ENCODE measurements at places on chromosomes 7 and 10.

- DNase-seq = no peak
Measured at GRCh38 chr7:90771281-90771680, 175.2 kb downstream of the CDK14 start.

- no peak for DNase-seq
Measured at GRCh38 chr7:75813781-75814236, at the start of gene CCL24. Gene CCL24 (minus strand): TSS chr7:75813806. CDS start chr7:75813715, 91 bp downstream.

GRCh38 chr10:126650161-126650560 is 20.3 kb downstream of the C10orf90 start:
- DNase-seq = peak; percentile 32

- DNase-seq = no peak
Measured at GRCh38 chr10:66799474-66799873, 126.4 kb upstream of the LRRTM3 start.

DNA sequence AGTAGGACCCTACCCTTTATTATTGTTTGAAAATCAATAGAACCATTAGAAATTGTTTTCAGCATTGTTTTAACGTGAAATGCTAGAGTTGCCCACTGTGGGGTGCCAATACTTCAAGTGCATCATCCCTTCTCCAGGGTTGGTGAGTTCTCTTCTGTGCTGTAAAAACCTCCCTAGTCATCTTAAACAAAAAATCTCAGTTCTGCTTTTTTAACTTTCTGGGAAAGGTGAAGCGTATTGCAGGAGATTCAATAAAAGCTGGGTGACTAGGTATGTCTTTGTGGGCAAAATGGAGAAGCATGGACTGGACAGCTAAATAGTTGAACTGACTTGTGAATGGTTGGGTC is 699.1 kb downstream of the SUGCT start:
- DNase-seq = peak; percentile 52

- DNase-seq = no peak
Measured at GRCh38 chr7:4796453-4796852, 21.0 kb downstream of the AP5Z1 start.

GRCh38 chr10:19133992-19134391 is 85.4 kb downstream of the MALRD1 start:
- DNase-seq = no peak

- peak; percentile 31 for DNase-seq
Measured at GRCh38 chr7:103432712-103433111, 13.3 kb downstream of the SLC26A5 start.

DNA sequence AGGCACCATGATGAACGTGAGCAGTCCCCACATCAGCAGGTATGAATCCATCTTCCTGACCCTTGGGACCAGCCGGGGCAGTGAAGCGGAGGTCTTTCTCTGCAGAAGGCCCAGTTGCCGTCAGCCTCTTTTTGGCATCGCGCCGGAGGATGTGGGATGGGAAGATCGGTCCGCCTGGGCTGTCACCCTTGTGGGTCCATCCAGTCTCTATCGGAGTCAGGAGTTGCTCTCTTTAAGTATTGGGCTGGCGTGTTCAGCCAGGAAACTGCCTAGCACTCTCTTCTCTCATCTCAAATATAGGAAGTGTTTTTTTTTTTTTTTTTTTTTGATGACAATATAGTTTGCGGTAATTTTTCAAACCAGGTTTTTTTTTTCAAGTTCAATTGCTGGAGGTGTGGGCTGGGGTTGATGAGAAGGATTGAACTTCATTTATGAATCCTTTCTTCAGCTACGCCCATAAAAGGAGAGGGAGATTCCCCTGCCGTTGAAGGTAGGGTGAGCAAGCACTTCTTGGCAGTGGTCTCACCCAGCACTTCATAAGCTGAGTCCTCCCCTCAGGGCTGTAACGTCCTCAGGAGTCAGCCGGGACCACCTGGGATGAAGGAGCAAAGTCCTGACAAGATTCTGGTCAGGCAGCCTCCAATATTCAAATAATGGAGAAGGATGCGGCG is at the start of gene IL2RA:
TSS of gene IL2RA (minus strand) at position 267 of the 671 bp plus-strand sequence. CDS start at position 51, 216 bp downstream.
- DNase-seq = no peak

GRCh38 chr10:24984906-24985305 is 31.1 kb downstream of the ENKUR start:
- DNase-seq = no peak

DNA sequence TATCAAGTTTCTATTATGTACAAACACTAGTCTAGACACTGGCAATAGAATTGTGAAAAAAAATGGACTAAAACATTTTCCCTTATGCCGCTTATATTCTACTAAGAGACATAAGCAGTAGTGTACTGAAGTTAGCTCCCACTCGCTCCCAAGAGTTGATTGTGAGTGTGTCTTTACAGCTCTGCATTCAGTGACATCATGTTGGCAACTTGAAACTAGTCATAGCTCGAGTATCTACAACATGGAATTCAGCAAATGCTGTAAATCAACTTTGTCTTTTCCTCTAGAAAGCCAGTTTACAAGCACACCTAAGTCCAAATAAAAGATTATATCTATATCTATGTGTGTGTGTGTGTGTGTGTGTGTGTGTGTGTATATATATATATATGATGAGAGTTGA is 58.8 kb upstream of the MAGI2 start:
- no peak for DNase-seq

GRCh38 chr7:155471718-155472117 is 13.8 kb downstream of the EN2 start:
- no peak for DNase-seq

GRCh38 chr7:130945411-130945811 is 211.4 kb upstream of the KLF14 start:
- no peak for DNase-seq

DNA sequence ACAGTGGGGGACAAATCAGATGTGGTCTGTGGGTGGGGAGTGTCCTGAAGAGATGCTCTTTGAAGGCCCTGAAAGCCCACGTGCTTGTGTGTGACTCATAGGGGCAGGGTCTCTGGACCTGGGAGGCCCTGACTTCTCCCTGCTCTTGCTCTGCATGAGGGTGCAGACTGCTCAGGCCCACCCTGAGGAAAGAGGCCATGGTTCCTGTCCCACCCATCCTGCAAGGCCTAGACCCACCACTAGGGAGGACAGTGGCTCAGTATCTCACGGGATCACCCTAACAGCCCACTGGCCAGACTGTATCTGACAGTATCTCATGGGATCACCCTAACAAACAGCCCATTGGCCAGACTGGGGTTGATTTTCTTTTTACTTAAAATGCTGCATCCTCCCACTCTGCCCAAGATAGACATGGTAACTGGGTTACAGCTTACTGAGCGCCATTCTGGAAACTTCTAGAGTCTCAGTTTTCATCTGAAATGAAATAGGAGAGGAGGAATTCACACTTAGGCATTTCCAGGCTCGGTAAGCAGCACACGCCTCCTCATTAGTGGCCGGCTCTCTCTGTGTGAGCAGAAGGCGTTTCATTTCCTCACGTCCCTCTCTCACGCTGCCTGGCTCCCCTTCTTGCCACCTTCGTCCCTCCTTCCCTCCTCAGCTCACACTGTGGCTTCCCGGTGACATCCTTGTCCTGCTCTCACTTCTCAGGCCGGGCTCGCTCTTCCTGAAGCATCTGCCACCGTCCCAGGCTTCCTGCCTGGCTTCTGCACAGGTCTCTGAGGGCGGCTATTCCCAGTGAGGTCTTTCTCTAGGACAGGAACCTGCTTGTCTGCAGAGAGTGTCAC is 242.6 kb downstream of the GLRX3 start:
- DNase-seq = no peak

- no peak for DNase-seq
Measured at GRCh38 chr10:51804866-51805265, 105.5 kb upstream of the CSTF2T start.

GRCh38 chr10:3699916-3700315 is 85.1 kb downstream of the KLF6 start:
- DNase-seq = no peak

- DNase-seq = no peak
Measured at GRCh38 chr7:69922026-69922803, 323.9 kb downstream of the AUTS2 start.

- no peak for DNase-seq
Measured at GRCh38 chr10:15432266-15432665, 61.2 kb upstream of the FAM171A1 start.

GRCh38 chr7:132255115-132255797 is 321.0 kb downstream of the PLXNA4 start:
- no peak for DNase-seq

DNA sequence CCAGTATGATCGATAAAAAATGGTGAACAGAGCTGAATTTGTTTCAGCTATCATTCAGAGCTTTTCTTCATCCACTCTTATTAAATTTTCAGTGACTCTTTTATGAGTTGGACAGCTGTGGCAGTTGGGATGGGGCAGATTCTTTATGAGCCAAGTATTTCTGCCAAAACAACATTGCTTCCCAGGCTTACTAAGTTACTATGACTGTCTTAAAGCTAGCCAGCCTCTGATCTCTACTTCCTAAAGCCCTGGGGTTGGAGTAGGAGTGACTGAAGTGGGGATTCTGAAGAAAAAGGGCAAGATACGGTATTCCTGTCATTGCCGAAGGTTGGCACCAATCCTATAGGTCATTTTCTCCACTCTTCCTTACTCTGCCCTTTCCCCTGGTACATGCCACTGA is 12.7 kb downstream of the RPP30 start:
- DNase-seq = peak; percentile 87

- DNase-seq = no peak
Measured at GRCh38 chr10:102757323-102757722, 13.6 kb downstream of the WBP1L start.

DNA sequence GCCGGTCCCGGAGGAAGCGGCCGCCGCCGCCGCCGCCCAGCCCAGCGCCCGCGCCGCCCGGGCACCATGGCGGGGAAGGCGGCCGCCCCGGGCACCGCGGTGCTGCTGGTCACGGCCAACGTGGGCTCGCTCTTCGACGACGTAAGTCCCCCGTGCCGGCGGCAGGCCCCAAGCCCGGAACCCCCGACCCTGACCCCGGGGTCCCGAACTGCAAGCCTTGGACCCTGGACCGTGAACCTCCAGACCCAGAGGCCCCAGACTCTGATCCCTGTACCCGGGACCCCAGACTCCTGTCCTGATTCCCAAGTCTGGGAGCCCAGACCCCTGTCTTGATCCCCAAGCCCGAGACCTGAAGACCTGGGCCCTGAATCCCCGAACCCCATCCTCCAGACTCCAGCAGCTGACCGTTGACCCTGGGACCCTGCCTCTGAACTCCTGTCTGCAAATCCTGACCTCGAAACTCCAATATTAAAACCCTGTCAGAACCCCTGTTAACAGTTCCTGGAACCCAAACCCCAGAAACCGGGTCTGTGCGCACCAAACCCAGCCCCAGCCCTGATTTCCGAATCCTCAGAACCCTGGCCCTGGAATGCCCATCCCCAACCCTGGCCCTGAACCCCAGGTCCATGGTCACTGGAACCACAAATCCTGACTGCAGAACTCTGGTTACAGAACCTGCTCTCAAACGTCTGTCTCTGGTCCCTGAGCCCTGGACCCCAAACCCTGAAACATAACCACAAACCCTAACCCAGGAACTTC is 623 bp downstream of the INPP5A start:
- no peak for DNase-seq

- no peak for DNase-seq
Measured at GRCh38 chr7:97009753-97010732, 4.7 kb downstream of the DLX6 start.

DNA sequence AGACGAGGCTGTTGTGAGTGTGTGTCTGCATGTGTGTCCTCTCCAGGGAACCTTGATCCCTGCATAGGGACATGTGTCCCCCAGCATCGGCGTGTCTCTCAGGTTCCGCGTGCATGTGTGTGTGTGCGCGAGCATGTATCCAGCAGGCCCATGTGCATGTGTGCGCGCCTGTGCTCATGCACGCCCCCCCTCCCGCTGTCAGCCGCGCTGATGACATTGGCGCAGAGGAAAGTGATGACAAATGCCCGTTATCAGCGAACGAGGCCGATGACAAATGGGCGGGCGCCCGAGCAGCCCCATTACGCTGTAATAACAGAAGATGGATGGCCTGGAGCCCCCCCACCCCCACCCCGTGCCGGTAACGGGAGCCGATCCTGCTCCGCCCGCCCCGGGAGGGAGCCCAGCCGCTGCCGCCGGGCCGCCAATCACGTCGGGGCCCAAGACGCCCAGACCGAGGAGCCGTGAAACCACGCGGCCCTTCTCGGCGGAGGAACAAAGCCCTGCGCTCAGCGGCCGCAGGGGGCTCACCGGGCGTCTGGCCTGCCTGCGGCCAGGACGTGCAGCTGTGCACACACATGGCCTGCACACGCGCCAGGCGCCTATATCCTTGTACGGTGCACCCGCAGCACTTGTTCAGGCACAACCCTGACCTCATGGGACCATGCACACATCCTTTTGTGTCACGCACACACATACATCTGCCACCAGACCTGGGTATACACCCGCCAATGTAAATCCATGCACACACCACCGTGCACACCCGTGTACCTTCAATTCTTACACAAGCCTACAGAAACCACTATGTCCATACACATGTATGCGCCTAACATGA is 21.5 kb downstream of the POLL start:
- peak; percentile 12 for DNase-seq

DNA sequence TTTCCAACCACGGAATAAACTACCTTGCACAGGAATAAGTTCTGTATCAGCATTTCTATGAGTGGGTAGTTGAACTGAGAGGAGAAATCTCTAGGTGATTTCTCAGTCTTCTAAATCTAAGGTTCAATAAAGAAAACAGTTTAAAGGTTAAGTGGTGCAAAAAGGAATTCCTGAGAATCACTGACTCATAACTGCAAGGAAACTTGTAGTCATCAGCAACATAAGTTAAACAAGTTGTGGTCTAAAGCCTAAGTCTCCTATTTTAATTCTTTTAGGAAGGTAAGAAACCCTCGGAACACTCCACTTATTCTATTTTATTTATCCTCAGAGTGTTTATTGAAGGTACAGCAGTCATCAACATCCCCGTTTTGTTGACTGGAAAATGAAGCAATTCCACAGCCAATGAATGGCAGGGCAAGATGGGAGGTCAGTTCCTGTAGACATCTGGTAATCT is 92.4 kb upstream of the PIK3CG start:
- no peak for DNase-seq

DNA sequence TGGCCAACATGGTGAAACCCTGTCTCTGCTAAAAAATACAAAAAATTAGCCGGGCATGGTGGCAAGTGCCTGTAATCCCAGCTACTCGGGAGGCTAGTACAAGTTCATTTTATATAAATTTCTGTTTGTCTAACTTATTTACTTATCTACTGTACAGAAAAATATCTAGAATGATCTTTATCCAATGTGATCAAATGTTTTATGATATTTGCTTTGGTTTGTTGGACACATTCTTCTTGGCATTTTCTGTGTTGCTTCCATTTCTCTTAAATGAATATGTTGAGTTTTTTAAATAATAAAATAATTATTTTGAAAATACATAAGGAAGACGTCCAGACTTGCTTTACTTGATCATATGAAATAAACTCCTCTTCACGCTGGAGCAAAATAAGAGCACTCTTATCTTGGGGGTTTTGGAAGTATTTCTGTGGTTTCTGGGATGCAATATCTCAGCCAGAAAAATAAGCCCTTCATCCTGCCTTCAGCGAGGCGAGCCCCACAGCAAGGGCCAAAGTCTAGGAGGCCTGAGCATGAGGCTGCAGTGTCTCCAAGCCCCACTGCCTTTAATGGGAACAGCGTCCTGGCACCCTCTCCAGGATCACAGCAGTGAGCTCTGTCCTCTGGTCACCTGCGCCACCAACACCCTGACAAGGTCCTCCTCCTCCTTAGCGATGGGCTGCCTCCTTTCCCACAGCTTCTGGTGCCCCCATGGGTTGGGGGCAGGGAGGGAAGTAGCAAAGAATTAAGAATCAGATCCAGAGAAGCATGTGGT is 480.2 kb downstream of the KCNMA1 start:
- no peak for DNase-seq

GRCh38 chr7:24336461-24336860 is 52.5 kb downstream of the NPY start:
- DNase-seq = peak; percentile 36

Data from myocyte (in vitro differentiated cells).